ENCODE measurements at places on chromosomes 7 and 10.

DNA sequence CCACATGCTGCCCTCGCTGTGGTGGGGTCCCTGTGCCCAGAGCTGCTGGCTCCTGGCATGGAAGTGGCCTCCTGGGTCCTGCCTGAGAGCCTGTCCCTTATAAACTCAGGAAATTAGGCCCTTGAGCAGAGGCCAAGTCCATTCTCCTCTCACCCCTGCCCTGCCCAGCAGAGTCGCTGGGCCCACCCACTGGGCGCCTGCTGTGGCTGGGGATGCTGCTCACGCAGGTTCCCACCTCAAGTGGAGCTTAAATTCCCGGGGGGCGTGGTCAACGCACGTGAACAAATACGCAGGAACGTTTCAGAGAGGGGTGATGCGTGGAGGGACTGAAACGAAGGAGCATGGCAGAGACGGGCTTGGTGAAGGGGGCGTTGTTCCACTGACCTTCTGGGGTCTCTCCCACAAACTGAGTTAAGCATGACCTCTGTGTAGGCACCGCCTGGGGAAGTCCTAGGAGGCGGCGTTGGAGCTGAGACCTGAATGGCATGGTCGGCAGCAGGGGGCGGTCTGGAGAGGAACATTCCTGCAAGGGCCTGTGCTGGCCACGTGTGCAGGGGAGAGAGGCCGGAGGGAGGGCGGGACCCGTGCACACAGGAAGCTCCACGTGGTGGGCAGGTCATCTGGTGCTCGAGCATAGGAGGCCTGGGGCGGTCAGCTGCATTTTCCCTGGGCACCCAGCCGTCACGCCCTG lies 27.9 kb downstream of the FAM20C start:
- DNase-seq, result no peak

GRCh38 chr10:3426190-3426845 lies 253.7 kb upstream of the PITRM1 start:
- peak; percentile 17 for DNase-seq

GRCh38 chr7:30276203-30276900 lies 8.0 kb upstream of the ZNRF2 start:
- DNase-seq, result no peak

- no peak for DNase-seq
Measured at GRCh38 chr7:36724996-36725395, 702 bp upstream of the AOAH start.

- DNase-seq, result no peak
Measured at GRCh38 chr10:10803278-10803677, 214.4 kb upstream of the CELF2 start.

- no peak for DNase-seq
Measured at GRCh38 chr10:74875966-74876365, 49.6 kb downstream of the KAT6B start.

DNA sequence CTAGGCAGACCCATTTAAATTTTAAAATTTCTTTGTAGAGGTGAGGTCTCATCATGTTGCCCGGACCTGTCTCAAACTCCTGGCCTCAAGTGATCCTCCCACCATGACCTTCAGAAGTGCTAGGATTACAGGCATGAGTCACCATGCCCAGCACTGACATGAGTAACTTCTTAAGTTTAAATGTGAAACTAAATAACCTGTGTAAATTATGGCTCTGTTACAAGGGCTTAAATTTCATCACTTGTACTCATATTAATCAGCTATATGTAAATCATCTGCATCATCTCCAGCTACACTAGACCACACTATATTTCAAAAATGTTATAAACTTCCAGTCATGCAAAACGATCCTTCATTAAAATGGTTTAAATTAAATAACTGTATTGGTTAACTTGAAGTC lies 56.1 kb downstream of the ATAD1 start:
- DNase-seq, result no peak

- DNase-seq, result no peak
Measured at GRCh38 chr10:62193479-62193878, 75.2 kb downstream of the RTKN2 start.

DNA sequence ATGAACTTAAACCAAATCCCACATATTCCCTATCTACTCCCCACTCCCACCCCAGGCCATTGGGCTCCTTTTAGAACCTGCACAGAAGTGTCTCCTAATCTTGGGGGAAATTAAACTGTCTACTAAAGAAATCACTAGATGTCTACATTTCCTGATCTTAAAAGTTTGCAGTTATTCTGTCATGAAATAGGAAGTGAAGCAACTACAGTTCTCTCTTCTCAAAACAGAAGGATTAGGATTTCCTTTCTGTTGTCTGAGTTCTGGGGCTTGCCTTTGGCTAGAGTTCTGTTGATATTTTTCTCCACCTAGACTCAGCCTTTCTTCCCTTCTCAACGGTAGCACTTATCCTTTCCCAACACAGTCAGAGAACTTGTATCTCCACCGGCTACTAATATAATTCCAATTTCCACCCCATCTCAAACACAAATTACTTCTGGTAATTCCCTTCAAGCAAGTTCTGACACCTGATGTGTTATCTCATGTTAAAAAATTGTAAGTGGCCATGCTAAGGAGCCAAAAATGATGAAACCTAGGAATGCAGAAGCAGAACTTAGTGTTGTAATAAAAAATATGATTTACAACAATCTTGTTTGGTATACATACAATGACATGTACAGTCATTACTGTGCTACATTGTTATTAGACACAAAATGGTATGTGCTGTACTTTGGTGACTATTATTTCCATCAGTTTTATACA lies 12.1 kb downstream of the OR9A4 start:
- no peak for DNase-seq

- DNase-seq, result no peak
Measured at GRCh38 chr10:80466724-80467326, 12.7 kb downstream of the TSPAN14 start.
